ENCODE measurements at places on chromosomes 2 and 18.

DNA sequence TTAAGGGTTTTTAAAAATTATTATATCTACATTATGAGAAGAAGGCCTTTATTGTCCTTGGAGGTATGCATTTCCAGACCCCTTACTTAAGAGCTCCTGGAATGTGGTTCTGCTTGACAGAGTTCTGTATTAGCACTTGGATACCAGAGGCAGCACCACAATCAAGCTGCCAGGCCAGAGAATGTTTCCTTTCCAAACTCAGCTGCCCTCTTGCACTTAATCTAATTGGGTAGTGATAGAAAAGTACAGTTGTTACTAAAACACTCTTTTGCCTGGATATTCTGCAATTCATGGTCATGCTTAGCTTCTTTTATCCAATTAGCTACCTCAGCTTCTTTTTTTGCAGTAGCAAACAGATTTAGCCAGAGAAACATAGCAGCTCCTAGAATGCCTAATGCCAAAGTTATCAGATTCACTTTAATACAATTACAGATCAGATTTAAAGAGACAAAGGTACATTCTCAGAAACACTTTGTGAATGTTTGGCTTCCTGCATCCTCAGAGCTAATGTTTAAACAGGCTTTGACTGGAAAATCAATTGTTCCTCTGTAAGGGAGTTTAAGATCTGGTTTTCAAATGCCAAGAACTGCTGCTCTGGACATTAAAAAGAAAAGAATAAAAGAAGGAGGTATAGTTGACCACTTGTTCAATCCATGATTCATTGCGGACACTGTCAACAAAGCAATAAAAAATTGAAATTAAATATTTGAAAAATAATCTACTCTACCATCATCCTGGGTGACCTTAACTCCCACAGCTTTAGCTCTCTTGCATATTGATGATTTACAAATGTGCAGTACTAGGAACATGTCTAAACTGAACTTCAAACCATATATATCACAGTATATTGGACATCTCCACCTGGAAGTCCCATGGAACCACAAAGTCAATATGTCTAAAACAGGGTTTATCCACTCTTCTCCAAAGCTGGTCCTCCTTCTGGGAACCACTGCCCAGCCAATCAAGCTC is 12.8 kb downstream of the NOSTRIN start:
- DNase-seq, result no peak

GRCh38 chr2:275466-275865 is 10.7 kb downstream of the ACP1 start:
- no peak for DNase-seq

GRCh38 chr2:182666674-182667314 is 49.3 kb upstream of the DNAJC10 start:
- no peak for DNase-seq

DNA sequence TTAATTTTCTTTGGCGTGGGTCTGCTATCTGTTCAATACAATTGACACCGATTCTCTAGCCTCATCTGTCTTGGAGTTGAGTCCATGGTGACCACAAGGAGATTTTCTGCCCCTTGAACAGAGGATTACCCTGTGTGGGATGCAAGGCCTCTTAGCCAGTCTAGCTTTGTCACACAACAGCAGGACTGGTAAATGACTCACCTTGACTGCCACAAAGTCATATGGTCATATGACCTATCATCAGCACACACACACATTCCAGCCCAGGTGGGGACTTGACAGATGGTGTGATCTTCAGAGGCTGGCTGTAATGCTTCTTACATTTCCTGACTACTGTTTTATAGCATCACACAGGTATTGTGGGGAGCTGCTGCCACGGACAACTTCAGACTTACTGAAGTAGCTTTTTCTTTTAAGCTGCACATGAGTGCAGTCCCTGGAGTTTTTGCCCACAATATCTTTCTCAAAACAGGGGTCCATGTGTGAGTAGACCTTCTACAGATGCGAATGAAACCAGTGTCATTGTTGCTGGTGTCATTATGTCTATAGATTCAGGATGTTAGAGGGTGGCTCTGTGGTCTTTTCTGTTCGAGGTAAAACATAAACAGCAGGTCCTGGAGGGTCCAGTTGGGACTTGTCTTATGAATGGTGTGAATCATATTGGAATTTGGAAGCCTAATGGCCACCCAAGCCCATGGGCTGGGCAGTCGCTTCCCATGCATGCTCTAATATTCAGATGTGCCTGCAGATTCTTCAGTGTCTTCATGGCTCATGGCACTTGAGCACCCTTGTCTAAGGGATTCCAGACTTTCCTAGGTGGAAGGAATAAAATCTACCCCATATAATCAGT is 18.6 kb upstream of the ACOXL start:
- DNase-seq, result no peak

GRCh38 chr18:43078478-43079092 is 36.9 kb downstream of the RIT2 start:
- no peak for DNase-seq
